ENCODE measurements at places on chromosomes 7 and 10. TPM values are rescaled to one million over a fixed set of nuclear protein-coding genes. Genes with fewer than 3 reads are reported as not detected.

Gene SLC26A5
- total RNA-seq: 0.42 TPM

Gene EGFR
- 72.3 TPM for total RNA-seq

Gene SLC18A2
- total RNA-seq: 0.22 TPM

Gene TMEM213
- not detected for total RNA-seq

Gene PRR15
- total RNA-seq: 0.42 TPM

Gene OR2A42
- total RNA-seq: not detected

Gene PPP1R17
- 0.30 TPM for total RNA-seq

Gene SLC39A12
- total RNA-seq: not detected

GRCh38 chr7:53600296-53600695 lies 564.9 kb downstream of the POM121L12 start:
- no peaks in the 10 kb centered on the region for H3K27me3 ChIP-seq
- DNase-seq: no peak
- no peaks in the 10 kb centered on the region for H3K4me1 ChIP-seq
- H3K36me3 ChIP-seq: no peaks in the 10 kb centered on the region
- H3K4me3 ChIP-seq: no peak overlapping the region

DNA sequence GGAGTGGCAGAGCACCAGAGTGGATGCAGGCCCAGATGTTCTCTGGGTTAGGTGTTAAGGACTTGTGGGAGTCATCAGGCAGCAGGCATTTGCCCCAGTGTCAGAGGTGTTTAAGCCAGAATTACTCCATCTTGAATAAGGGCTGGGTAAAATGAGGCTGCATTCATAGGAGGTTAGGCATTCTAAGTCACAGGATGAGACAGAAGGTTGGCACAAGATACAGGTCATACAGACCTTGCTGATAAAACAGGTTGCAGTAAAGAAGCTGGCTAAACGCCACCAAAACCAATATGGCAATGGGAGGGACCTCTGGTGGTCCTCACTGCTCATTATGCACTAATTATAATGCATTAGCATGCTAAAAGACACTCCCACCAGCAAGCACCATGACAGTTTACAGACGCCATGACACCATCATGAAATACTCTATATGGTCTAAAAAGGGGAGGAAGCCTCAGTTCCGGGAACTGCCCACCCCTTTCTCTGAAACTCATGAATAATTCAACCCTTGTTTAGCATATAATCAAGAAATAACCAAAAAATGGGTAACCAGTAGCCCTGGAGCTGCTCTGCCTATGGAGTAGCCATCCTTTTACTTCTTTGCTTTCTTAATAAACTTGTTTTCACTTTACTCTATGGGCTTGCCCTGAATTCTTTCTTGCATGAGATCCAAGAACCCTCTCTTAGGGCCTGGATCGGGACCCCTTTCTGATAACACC lies 882 bp upstream of the LRRC61 start:
- peak overlapping the region; percentile 82 for H3K27ac ChIP-seq
- no peaks in the 10 kb centered on the region for H3K4me1 ChIP-seq

- no peaks in the 10 kb centered on the region for H3K36me3 ChIP-seq
- no peak overlapping the region for H3K4me3 ChIP-seq
- no peak overlapping the region for H3K27ac ChIP-seq
- no peaks in the 10 kb centered on the region for H3K27me3 ChIP-seq
- peaks cover 17% of the 10 kb centered on the region for H3K4me1 ChIP-seq
These were observed 111.2 kb downstream of the GRK5 start for GRCh38 chr10:119318411-119319160.

DNA sequence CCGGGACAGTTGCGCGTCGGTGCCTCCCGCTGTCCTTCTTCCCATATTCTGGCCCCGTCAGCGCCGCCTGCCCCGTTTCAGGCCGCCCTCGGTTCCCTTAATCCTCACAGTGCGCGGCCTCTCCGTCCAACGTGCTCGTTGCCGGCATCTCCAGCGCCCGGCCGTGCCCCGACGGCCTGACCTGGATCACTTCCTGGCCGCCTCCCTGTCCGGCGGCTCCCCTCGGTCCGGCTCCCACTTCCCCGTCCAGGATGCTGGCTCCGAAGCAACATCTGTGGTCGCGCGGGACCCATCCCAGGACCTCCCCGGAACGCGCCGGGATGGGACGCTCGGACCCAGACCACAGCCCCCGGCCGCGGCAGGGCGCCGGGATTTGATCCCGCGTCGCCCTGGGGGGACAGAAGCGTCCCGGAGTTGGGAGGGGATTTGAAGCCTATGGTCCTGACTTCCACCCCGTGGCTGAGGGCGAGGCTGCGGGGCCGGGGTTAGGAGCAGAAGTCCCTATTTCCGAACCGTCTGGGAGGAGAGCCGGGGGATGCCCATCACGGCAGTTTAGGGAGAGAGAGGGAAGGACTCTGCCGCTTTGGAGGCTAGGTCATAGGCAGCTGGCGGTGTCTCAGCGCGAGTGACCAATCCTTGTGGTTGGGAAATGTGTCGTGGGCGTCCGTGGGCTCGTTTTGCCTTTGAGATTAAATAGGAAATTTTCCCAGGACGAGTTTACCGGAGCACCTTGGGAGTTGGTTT lies 53.8 kb downstream of the KCTD7 start:
- no peaks in the 10 kb centered on the region for H3K36me3 ChIP-seq
- peak overlapping the region; percentile 93 for H3K4me3 ChIP-seq
- H3K27me3 ChIP-seq: no peaks in the 10 kb centered on the region
- H3K27ac ChIP-seq: peak overlapping the region; percentile 98

- no peak overlapping the region for H3K4me3 ChIP-seq
- no peak for DNase-seq
- no peaks in the 10 kb centered on the region for H3K27me3 ChIP-seq
- no peaks in the 10 kb centered on the region for H3K4me1 ChIP-seq
- H3K27ac ChIP-seq: no peak overlapping the region
These were observed 39.0 kb downstream of the PDGFA start for GRCh38 chr7:480531-481218.

GRCh38 chr7:29614229-29614628 lies 50.6 kb downstream of the PRR15 start:
- H3K27me3 ChIP-seq: no peaks in the 10 kb centered on the region
- no peak overlapping the region for H3K4me3 ChIP-seq
- no peak for DNase-seq
- H3K36me3 ChIP-seq: no peaks in the 10 kb centered on the region
- H3K4me1 ChIP-seq: no peaks in the 10 kb centered on the region

DNA sequence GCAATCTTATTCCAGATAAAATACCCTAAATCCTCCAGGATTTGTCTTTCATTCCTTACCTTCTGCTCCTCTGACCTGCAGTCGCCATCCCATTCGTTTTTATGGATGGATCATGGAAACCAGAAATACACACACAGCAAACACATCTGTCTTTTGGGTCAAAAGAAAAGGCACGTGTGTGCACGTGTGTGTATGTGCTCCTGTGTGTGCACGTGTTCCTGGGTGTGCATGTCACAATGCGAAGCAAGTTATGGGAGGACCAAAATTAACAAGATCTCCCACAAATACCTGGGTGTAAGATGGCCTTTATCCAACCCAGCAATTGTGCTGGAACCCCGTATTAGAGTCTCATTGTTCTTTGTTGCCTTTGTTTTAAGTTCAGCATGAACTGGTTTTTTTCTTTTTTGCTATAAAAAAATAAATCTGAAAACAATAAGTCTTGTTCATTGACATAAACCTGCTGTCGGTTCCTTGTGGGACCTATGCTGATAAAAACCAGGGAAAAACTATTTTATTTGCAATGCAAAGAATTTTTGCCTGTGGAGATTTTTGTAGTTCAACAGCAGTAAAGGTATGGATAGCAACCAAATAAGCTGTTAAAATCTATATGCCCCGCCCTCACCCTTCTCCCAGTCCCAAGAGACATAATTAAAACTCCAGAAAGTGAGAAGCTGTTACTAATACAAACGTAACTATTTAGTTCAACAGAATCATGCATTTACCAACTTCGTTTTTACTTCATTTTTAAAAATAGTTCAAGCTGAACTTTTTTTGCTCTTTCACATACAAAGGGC lies 229.6 kb downstream of the CREB5 start:
- H3K27me3 ChIP-seq: no peaks in the 10 kb centered on the region
- no peaks in the 10 kb centered on the region for H3K36me3 ChIP-seq
- H3K4me1 ChIP-seq: no peaks in the 10 kb centered on the region
- no peak for DNase-seq
- H3K27ac ChIP-seq: no peak overlapping the region
- no peak overlapping the region for H3K4me3 ChIP-seq

- H3K27ac ChIP-seq: no peak overlapping the region
- H3K4me1 ChIP-seq: no peaks in the 10 kb centered on the region
- no peaks in the 10 kb centered on the region for H3K27me3 ChIP-seq
- no peaks in the 10 kb centered on the region for H3K36me3 ChIP-seq
These were observed 545.5 kb upstream of the MGMT start for GRCh38 chr10:128921389-128922022.

- no peaks in the 10 kb centered on the region for H3K36me3 ChIP-seq
- H3K4me1 ChIP-seq: no peaks in the 10 kb centered on the region
- H3K4me3 ChIP-seq: no peak overlapping the region
- H3K27me3 ChIP-seq: no peaks in the 10 kb centered on the region
- no peak overlapping the region for H3K27ac ChIP-seq
These were observed 16.4 kb downstream of the CUX1 start for GRCh38 chr7:101833799-101834198.

DNA sequence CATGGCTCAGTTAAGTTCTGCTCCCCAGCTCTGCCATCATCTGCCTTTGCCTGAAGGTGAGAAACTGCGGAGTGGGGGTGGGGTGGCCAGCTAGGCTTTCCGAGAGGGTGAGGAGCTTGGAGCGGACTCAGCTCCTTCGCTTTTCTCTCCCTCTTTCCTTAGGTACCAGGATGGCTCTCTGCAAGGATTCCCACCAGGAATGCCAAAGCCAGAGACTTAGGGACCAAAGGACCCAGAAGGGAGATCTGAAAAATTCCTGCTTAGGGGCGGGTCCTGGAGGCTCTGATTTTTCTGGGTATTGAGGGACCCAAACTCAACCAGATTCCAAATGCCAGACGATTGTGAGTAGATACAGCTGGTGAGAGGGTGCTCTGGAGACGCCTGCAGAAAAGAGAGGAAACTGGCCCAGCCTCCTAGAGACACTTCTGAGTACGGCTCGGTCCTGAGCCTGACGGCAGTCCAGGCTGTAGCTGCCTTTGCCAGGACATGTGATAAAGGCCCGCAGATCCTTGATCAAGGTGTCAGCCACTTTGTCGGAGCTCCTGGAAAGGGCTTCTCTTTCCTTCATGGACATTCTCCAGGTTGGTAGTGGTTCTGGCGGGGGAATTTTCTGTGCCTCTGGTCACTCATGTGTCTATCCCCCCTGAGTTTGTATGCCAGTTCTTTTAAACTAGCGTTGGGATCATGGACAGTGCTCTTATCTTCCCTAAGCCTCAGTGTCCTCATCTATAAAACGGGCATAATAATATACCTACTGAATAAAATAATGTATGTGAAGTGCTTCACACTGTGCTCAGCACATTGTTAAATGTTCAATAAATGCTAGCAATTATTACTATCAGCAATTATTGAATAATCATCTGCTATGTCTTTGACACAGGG lies 42.5 kb upstream of the BTRC start:
- no peak for DNase-seq
- H3K36me3 ChIP-seq: no peaks in the 10 kb centered on the region
- no peaks in the 10 kb centered on the region for H3K27me3 ChIP-seq

- H3K4me3 ChIP-seq: peak overlapping the region; percentile 30
- peak overlapping the region; percentile 75 for H3K27ac ChIP-seq
- peaks cover 94% of the 10 kb centered on the region for H3K4me1 ChIP-seq
- DNase-seq: peak; percentile 66
- no peaks in the 10 kb centered on the region for H3K27me3 ChIP-seq
- H3K36me3 ChIP-seq: no peaks in the 10 kb centered on the region
These were observed 10.6 kb downstream of the GPR146 start for GRCh38 chr7:1054861-1055450.

GRCh38 chr7:140640727-140641523 lies at the start of gene DENND2A:
TSS of gene DENND2A (minus strand) at chr7:140640813. CDS start at chr7:140602397, 38,416 bp downstream.
- H3K36me3 ChIP-seq: no peaks in the 10 kb centered on the region
- H3K27ac ChIP-seq: peak within 1 kb of the TSS; percentile 82
- H3K4me1 ChIP-seq: no peaks in the 10 kb centered on the region
- DNase-seq: peak; percentile 69
- peak within 1 kb of the TSS; percentile 87 for H3K4me3 ChIP-seq
- H3K27me3 ChIP-seq: no peaks in the 10 kb centered on the region

- no peaks in the 10 kb centered on the region for H3K27me3 ChIP-seq
- H3K4me3 ChIP-seq: no peak overlapping the region
- no peak overlapping the region for H3K27ac ChIP-seq
- no peaks in the 10 kb centered on the region for H3K36me3 ChIP-seq
- DNase-seq: no peak
These were observed 204.9 kb downstream of the DOCK4 start for GRCh38 chr7:112001091-112001826.

DNA sequence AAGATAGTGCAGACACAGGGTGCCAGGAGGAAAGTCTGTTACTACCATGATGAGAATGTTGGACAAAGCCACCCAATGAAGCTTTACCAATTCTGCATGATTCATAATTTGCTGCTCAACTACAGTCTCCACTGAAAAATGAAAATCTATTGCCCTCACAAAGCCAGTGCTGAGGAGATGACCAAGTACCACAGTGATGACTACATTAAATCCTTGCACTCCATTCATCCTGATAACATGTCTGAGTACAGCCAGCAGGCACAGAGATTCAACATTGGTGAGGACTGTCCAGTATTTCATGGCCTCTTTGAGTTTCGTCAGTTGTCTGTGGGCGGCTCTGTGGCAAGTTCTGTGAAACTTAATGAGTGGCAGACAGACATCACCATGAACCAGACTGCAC lies 144.0 kb downstream of the PLCE1 start:
- no peak overlapping the region for H3K27ac ChIP-seq
- DNase-seq: no peak
- H3K36me3 ChIP-seq: no peaks in the 10 kb centered on the region
- H3K4me3 ChIP-seq: no peak overlapping the region

GRCh38 chr7:133207687-133208086 lies 45.2 kb upstream of the EXOC4 start:
- no peaks in the 10 kb centered on the region for H3K4me1 ChIP-seq
- no peaks in the 10 kb centered on the region for H3K27me3 ChIP-seq
- no peaks in the 10 kb centered on the region for H3K36me3 ChIP-seq

DNA sequence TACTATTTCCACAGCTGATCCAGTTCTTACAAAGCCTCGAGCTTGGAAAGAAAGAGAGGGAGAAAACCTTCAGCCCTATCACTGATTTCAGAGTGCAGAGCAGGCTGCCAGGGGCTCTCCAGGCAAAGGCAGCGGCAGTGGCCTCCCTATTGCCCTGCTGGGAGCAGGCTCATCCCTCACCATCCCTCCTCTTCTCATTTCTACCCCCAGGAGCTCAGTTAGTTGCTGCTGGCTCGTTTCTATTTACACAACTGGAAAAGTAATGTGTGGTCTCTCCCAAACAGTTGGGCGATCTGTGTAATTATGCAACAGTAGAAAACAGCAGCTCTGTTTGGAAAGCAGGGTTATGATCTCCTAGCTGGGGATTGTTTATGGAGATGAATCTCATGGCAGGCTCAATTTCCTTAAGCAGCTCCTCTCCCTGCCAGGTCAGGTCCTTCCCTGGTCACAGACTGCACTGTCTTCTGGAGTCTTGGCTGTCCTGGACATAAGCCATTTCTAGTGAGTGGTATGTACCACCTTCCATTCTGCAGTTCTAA lies 28.7 kb upstream of the TNS3 start:
- H3K36me3 ChIP-seq: no peaks in the 10 kb centered on the region
- H3K27me3 ChIP-seq: no peaks in the 10 kb centered on the region
- peaks cover 14% of the 10 kb centered on the region for H3K4me1 ChIP-seq
- peak overlapping the region; percentile 78 for H3K27ac ChIP-seq

- H3K36me3 ChIP-seq: no peaks in the 10 kb centered on the region
- no peaks in the 10 kb centered on the region for H3K27me3 ChIP-seq
- H3K27ac ChIP-seq: no peak overlapping the region
- H3K4me1 ChIP-seq: no peaks in the 10 kb centered on the region
- DNase-seq: no peak
These were observed 83.6 kb upstream of the SEMA3C start for GRCh38 chr7:81002421-81002820.
